Stimulated activated CD4-positive, alpha-beta T cell treated with anti-CD3 and anti-CD28 coated beads, Interleukin-4, amount 100 ng/mL, for 4 hours (primary cell): ENCODE measurements at places on chromosomes 2 and 18.

- no peak for DNase-seq
Measured at GRCh38 chr2:63257473-63257872, 206.8 kb downstream of the OTX1 start.

DNA sequence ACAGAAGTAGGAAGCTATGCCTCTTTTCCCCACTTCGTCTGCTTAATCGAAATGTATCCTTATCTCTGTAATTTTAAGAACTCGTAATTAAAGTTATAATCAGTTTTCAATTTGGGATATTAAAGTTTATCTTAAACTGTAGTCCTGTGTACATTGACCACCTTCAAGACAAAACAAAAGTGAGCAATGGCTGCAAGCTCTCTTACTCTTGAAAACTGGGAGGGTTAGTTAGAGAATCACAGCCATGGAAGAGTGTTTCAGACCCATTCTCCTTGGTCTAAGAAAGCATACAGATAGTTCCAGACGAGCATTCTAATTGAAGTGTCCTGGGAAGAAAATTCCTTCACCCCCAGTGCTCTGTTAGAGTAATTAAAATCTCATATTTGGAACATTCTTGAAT is 2.0 kb downstream of the KCMF1 start:
- no peak for DNase-seq

- DNase-seq = no peak
Measured at GRCh38 chr2:231413921-231414476, 18.5 kb downstream of the B3GNT7 start.

DNA sequence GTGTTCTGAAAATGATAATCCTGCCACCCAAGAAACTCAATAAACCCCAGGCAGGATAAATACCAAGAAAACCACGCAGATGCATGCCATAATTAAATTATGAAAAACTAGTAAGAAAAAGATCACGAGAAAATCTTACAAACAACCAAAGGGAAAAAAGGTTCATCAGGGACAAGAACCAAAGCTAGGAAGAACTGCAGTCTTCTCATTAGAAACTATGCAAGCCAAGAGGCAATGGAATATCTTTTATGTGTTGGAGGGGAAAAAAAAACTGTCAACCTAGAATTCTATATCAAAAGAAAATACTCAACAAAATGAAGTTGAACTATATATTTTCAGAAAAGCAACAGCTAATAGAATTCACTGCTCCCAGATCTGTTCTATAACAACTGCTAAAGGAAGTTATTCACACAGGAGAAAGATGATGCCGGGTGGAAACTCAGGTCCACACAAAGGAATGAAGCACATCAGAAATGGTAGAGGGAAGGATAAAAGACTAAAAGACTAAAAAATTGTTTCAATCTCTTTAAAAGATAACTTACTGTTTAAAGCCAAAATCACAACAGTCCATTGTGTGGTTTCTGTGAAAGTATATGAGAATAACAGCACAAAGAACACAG is 55.0 kb downstream of the NDUFA10 start:
- DNase-seq = no peak

DNA sequence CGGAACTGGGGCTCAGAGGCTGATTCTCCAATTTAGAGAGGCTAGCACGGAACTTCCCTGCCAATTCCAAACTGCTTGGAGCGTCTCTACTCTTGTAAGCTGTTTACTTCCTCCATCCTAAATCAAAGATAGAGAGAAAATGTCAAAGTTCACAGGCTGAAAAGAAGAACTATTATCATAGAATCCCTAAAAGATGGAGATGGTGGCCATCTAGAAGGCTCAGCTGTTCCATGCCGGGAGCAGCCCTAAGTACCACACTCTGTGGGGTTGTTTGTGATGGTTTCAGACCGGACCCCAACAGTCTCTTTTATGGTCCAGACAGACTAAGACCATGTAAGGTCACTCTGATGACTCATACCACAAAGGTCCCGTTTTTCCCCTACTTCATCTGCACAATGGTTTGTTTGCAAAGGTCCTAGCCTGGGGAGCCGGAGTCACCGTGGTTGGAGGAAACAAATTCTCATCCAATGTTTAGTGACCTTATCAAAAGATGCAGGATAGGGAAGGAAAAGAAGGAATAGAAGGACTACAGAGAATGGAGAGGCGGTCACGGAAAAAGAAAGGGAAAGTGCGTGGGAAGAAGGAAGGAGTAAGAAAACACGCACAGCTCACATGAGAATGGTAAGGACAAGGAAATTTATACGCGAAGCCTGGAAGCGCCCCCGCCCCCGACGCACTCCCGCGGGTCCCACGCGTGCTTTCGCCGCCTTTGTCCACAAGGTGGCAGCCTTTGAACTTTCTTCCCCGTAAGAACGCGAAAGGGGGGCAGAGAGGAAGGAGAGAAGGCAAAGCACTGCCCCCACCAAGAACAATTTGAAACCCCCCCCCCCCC is 453 bp upstream of the ANTXR1 start:
- DNase-seq = peak; percentile 43

- DNase-seq = no peak
Measured at GRCh38 chr2:69389271-69389670, 2.2 kb upstream of the GFPT1 start.

DNA sequence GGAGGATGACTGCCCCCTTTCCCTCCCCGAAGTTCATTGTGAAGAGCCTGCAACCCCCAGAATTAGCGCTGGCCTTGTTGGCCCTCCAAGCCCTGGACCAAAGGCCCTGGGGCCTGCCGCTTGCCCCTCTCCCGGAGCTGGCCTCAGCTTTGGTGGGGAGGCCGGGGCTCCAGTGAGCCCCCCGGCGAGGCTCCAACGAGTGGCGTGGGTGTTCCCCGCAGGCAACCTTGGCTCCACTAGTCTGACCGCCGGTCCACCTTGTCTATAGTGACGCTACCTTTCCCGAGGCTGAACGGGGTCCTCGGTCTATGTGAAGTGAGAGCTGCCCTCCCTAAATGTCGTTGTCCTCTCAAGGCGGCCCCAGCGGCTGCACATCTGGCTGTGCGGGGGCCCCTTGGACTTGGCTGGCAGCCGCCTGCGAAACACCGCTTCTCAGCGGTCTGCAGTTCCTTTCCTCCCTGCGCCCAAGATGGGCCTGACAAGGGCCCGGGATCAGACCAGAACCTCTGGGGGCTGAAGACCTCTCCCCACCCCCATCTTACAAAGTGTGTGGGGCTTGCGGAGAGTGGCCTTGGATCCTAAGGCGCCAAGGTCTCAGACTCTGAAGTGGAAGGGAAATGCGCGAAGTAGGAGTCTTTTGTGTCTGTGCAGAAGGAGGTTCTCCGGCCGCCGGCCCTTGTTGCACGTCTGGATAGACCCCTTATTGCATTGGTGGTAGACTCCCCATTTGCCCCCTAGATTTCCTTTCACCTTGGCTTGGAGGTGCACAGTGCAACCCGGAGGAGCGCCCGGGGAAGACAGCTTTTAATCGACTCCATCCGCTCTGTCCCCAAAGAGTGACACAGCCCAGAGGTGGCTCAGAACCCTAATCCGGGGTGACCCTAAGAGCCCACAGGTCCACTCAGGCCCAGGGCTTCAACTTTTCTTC is 3.9 kb upstream of the HOXD10 start:
- DNase-seq = no peak
